ENCODE measurements at places on chromosomes 12 and 14.
A peak's percentile ranks its signal among the peaks of the same experiment; 100 is the strongest.

DNA sequence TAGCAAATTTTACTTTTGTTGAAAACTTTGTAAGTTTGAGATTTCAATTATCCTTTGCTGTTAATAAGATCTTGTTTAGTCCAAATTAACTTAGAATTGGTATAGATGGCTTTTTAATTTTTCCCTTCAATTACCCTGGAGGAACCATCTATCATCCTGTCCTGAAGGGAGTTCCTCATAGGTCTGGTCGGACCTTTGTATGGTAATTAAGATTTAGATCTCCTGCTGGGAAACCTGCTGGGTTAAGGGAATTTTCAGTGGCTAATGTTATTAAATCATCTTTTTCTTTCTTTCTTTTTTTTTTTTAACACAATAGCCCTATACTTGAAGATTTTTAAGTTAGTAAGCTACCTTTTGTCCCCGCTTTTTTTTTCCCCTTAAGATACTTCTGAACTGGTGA is 63.0 kb upstream of the PRMT8 start:
- DNase-seq, result no peak

DNA sequence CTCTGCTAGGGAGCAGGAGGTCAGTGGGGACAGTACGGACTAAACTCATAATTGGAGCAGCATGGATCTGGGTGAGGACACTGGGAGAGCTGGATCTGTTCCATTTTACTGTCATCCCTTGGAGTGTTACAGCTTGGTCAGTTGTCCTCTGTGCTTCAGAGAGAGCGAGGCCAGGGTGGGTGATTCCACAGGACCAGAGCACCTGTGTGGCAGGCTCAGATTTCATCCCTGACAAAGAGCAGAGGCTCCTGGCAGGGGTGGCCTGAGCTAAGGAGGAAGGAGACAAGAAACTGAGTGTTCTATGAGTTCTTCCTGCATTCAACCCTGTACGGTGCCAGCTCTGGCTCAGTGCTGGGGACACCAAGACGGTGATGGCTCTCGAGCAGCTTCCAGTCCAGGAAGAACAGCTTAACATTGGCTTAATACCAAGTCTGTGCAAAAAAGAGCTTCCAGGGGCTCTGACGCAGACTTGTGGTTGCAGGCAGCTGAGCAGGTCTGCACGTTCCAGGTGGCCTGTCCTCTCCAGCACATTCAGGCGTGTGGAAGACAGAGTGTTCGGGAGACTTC is 8.4 kb upstream of the PGF start:
- DNase-seq, result no peak

DNA sequence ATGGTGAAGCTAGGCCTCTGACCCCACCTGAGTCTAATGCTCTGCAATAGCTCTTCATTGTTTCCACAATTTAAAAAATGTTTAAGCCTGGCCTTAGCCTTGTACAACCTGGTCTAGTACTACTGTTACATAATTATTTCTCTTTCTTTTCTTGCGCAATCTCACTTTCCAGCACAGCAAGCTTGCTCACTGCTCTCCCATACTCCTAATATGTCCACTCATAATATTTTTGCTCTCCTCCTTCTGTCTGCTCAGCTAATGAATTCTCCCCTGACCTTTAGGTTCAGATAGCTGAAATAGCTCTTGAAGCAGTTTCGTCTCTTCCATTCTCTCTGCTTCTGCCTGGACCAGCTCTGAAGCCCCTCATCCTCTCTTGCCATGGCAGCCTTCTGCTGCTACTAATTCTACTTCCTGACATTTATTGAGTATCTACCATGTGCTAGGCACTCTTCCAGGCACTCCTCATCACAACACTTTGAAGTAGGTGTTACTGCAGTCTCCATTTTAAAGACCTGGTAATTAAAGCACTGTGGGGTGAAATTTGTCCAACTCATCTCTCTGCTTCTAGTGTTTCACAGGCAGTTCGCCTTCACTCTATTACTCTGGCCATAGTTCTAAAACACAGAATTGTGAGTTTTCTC is 2.8 kb upstream of the SLC48A1 start:
- DNase-seq, result no peak

- DNase-seq, result no peak
Measured at GRCh38 chr12:84706374-84706773, 206.2 kb downstream of the SLC6A15 start.

GRCh38 chr12:48817873-48818830 is at the start of gene CACNB3:
Gene CACNB3 (plus strand): TSS chr12:48818496. CDS start chr12:48818930, 434 bp downstream.
- peak; percentile 81 for DNase-seq

- DNase-seq, result no peak
Measured at GRCh38 chr12:118064608-118065007, 3.6 kb upstream of the WSB2 start.
